ENCODE measurements at places on chromosomes 4 and X.

- no peak for DNase-seq
These were observed 1.2 kb upstream of the N4BP2 start for GRCh38 chr4:40055511-40055862.

DNA sequence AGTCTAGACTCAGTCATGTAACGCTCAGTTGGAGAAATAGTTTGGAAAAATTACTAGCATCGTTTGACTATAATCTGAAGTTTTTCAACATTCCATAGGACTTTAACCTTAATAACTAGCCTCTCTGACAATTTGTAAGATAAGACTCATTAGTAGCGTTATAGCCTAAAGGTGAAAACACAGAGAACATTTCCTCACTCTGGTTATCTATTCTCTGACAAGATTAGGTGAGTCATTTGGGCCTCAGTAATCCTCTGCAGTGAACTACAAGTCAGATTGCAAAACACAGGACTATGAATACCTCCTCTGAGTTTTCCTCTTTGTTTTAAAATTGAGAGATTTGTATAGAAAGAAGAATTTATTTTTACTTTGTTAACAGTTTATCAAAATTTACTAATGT, 31.8 kb upstream of the PDLIM5 start:
- peak; percentile 73 for DNase-seq

GRCh38 chrX:73577361-73577760, 14.4 kb downstream of the CHIC1 start:
- peak; percentile 87 for DNase-seq

DNA sequence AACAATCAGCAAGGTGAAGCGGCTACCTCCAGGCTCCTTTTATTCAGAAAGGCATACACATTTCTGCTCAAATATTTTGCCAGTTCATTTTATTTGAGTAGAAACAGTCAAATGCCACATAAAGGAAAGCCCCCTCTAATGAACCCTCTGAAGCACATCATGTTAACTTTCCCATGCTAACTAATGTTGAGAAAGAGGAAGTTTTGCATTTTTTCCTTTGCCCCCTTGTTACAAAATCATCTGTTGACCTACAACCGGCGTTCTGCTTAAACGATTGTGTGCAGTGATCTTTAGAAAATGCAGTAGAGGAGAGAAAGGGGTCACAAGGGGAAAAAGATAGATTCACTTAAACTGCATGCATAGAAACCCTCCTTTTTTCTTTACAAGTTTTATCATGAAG, 25.2 kb upstream of the ATXN3L start:
- DNase-seq = no peak

- peak; percentile 21 for DNase-seq
These were observed 43.1 kb downstream of the TMEM164 start for GRCh38 chrX:110046001-110046400.

- peak; percentile 7 for DNase-seq
These were observed 20.9 kb downstream of the HMGB3 start for GRCh38 chrX:151004085-151004484.

DNA sequence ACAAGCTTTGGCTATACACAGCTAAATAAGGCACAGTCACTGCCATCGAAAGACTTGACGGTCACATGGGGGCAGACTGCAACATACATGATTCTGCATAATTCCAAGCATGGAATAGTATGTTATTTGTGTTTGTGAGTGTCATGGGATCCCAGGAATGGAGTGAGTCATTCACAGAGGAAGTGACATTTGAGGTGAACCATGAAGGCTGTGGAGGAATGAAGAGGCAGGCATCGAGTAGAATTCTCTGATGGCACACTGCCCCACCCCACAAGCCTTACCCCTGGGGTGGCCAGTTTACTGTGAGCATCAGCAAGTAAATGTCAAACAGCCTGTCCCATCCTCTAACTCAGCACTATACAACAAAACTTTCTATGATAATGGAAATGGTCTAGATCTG, 619.7 kb downstream of the MID1IP1 start:
- no peak for DNase-seq

DNA sequence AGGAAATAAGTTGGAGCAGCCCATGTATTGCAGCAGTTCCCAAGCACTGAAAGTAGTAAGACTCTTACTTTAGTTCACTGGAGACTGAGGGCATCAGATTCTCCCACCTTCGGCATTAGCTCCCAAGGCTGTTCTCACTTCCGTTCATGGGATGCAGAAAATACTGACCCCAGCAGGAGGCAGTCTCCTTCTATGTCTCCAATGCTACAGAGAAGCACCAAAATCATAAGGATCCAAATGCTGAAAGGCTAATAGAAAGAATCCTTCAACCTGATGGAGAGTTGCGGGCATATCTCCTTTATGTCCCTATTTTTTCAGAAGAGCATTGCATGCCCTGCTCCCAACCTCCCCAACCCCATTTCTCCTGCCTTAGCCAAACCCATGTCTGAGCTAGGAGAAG, 32.4 kb downstream of the ADH7 start:
- no peak for DNase-seq

DNA sequence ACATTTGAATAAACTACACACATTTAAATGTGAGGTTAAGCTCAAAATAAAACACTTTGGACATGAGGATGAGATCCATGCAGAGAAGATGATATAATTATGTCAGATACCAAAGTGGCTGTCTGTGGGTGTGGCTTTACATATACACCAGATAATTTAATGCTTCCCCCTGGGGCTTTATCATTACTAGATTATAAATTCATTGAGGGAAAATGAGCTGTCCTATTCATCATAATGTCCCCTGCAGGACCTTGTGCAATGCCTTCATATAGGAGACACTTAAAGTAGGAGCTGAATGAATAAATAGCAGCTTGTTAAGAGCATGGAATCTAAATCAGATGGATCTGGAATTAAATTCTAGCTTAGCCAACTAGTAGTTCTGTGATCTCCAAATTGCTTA, 49.7 kb downstream of the OTC start:
- no peak for DNase-seq

GRCh38 chr4:110294165-110294564, 95.8 kb upstream of the ELOVL6 start:
- DNase-seq = no peak

GRCh38 chr4:156815717-156816359, 155.8 kb downstream of the PDGFC start:
- DNase-seq = no peak

DNA sequence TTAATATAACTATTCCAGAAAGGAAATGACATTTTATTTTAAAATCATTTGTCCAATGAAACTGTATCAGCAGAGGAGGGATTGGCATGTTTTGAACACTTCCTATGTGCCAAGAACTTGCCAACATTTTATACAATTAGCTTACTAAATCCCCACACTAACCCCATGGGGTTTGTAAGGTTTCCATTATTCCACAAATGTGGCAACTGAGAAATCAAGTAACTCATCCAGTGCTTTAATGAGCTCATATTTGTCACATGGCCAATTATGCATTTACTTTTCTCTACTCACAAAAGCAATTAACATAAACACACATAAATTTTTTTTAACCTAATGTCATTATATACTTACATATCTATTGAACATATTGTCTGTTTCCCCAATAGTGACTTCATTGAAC, 37.3 kb downstream of the MANBA start:
- DNase-seq = no peak

DNA sequence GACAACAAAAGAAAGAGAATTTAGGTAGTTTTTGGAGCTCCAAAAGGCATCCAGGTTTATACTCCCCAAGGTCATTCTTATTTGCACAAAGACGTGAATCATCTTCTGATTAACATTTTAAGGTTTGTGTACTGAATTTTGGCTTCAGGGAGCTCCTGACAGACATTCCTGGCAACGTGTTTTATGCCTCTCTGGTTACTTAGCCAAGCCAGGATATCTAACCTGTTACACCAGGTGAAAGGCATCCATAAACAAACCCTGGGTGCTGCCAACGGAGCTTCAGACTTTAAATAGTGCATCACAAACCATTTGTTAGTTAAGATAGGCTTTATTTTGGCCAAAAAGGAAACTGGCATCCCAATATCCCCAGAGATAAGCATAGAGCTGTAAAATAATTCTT, 997.3 kb downstream of the ARAP2 start:
- no peak for DNase-seq

DNA sequence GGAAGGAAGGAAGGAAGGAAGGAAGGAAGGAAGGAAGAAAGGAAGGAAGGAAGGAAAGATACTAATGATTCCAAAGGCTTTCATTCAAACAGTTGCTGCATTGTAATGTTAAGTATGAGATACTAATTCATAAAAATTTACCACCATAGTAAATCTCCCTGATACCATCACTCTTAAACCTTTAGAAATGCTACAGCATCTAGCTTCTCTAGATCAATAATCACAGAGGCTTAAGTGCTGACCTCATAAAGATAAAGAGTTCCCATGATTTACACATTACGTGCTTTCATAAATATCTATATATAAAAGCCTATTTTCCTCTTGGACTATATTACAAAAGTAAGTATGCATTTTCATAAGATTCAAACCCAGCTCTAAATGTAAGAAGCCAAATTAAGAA, 36.4 kb downstream of the F9 start:
- DNase-seq = no peak

DNA sequence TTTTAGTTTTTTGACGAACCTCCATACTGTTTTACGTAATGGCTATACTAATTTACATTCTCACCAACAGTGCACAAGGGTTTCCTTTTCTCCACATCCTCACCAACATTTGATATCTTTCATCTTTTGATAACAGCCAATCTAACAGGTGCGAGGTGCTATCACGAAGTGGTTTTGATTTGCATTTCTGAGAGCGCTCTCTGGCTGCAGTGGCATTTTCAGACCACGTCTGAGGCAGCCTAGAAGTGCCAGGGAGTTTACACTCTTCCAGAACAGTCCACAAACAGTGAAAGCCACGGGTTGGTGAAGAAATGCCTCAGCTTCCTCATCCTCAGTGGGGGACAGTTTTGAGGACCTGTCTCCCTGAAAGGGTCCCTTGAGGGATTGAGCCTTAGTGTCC, 471.0 kb downstream of the BCOR start:
- no peak for DNase-seq

GRCh38 chr4:182325397-182325796, 82.2 kb downstream of the TENM3 start:
- DNase-seq = no peak

DNA sequence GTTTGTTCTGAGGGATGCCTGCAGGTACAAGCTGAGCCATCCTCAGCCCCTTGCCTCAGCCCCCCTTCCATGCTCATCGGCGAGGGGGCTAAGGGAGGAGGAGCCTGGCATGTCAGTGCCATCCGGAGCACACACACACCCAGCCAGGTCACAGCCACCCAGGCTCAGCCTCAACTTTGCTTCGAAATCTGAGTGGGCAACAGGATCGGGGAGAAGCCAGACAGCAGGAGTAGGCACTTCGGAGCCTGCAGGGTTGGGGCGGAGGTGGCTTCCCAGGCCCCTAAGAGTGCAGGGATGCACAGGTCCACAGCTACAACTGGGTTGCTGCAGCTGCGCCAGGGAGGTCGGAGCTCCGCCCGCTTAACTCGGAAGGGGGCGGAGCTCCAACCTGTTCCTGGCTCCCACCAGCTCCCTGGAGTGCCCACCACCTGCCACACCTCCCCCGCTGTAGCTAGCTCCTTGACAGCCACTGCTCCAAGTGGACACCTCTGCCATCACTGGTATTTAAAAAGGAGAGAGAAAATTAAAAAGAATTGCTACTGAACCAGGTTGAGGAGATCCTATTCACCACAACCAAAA, 192.9 kb upstream of the GALNT7 start:
- no peak for DNase-seq

GRCh38 chrX:94831364-94831763, 1157.4 kb downstream of the FAM133A start:
- peak; percentile 11 for DNase-seq

DNA sequence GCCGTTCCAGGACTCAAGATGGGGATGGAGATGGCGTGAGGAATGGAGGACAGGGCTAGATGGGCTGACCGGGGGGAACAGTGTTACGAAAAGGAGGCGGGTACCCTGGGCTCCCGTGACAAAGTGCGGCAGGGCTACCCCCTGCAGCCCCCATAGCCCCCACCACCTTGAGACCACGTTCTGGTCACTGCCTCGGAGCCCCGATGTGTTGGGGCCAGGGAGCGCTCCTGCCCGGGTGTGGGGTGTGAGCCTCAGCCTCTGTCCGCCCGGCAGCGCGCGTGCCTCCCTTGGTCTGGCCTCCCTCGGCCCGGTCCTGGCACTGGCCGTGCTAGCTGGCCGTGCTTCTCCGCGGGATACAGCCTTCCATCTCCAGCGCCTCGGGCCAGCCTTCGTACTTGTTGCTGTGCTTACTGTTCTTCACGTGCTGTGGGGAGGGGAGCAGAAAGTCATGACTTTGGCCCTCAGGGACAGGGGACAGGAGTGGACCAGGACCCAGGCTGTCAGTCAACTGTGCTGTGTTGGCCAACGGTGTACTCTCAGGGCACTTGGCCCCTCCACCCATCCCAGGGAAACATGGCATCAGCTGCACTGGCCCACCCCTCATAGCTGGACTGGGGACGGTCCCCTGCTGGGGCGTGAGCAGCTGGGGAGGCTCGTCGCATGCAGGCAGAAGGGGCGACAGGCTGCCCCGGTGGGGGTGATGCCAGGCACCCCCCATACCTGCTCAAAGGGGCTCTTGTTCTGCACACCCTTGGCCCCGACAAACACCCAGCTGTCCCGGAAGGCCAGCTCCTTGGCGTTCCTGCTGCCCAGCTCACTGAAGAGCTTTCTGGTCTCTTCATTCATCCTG, 9.3 kb downstream of the FAM3A start:
- no peak for DNase-seq
